ENCODE measurements at places on chromosomes 16 and 17. TPM values are rescaled to one million over a fixed set of nuclear protein-coding genes. Genes with fewer than 3 reads are reported as not detected.

Gene NPIPA2
- 1.9 TPM for total RNA-seq

Gene OR4D1
- total RNA-seq, result 0.02 TPM

Gene SEPTIN12
- not detected for total RNA-seq

Gene SLC2A4
- total RNA-seq, result 0.27 TPM

Gene CARD14
- total RNA-seq, result 0.17 TPM

Gene HEATR9
- total RNA-seq, result not detected

Gene SLC13A2
- total RNA-seq, result 0.15 TPM

Gene SMTNL2
- total RNA-seq, result 0.36 TPM

Gene SALL1
- total RNA-seq, result 0.11 TPM

Gene LYRM9
- 1.5 TPM for total RNA-seq

Gene COPZ2
- 19.9 TPM for total RNA-seq

Gene KRTAP17-1
- not detected for total RNA-seq

Gene CDH3
- total RNA-seq, result 0.23 TPM
